ENCODE measurements at places on chromosomes 7 and 10.

DNA sequence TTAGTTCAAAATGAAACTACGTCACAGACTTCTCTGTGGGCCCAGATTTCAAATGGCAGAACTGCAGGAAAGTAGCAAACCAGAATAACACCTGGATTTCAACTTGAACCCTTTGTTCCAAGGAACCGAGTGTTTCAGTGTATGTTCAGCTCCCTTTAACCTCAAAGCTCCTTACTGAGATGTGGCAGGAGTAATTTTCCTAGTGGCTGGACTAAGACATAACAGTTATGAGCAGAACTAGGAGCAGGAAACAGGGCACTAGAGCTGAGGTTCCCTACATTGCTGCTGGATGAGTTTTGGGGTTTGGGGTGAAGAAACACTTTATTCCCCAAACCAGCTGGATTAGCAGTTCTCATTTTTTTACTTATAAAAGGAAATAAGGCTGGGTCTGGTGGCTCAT is 50.1 kb downstream of the NSUN6 start:
- DNase-seq, result no peak

DNA sequence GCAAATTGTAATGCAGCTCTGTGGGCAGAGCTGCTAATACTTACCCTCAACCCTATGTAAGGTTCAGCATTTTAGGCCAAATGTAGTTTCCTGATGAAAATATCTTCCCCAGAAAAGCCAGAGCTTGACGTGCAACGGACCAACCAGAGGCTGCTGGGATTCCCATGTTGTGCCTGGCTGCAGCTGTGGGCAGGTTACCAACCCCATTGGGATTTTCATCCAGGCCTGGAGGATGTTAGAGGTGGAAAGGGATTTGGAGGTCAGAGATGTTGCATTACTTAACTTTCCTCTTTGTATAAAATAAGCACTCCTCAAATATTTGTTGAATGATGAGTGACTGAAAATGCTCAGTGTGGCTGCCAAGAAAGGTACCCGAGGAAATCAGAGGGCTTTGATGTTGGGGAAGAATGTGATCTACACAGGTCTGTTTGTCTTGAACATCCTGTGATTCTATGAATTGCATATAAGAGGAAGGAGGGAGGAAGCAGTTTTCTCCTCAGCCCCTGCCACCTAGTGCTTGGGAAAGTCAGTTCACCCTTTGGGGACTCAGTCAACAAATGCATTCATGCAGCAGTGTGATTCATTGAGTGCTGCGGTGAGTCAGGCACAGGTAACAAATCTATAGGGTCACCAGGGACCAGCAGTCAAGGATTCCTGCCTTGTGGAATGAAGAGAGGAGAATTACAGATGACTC is 487.2 kb downstream of the RPS24 start:
- no peak for DNase-seq

DNA sequence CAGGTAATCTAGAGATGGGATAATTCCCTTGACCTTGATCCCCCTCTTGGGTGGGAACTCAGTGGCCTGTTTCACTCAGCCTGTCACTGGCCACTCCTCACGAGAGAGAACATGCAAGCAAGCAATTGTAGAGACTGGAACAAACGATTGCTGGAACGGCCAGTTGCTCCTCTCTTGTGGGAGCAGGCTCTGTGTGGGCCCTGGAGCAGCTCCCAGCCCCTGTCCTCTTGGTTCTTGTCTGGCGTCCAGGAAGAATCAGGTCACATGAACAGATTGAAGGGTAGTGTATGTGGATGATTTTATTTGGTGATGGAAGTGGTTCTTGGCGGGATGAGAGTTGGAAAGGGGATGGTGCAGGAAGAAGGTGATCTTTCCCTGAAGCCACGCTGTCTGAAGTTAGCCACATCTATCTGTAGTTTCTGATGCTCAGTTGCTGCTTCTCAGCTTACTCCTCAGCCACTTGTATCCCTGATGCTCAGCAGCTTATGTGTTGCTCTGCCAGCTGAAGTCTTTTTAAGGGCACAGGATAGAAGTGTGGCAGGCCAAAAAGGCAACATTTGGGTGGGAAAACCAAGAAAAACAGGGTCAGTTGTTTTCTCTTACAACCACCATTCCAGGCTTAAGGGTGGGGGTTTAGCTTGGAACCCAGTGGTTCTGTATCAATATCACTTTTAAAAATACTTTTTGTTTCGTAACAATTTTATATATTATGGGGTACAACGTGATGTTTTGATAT is 15.9 kb downstream of the RNF133 start:
- DNase-seq, result no peak

DNA sequence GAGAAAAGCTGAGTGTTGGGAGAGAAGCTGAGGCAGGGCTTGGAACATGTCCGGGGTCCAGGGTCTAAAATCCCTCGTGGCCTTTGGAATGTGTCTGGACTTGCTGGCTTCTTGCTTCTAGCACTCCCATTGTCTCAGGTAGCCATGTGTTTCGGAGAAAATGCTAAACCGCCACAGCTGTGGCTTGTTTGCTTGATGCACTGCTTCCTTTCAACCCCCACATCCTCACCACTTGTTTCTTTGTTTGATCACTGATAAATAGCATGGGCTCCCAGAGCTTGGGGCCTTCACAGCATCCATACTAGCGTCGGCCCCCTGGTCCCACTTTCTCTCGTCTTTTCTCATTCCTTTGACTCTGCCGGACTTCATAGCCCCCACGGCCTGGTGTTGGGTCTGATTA is 102.7 kb downstream of the ANKRD26 start:
- no peak for DNase-seq

DNA sequence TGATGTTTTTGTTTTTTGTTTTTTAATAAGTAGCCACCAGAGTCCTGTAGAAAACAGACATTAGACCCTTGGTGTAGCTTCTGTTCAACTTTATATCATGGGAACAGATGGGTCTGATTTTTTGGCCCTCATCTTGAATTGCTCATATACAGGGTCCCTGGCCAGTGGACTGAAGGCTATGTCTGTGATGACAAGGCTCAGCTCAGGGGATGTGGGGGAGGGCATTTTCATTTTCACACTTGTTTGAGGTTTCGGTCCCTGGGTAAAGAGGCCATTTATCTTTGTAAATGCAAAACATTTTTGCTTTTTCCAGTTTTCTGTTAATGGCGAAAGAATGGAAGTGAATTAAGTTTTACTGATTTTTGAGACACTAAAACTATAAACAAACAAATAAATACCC is 257.6 kb upstream of the PHYHIPL start:
- no peak for DNase-seq

GRCh38 chr10:78657163-78657861 is 411.5 kb upstream of the ZMIZ1 start:
- peak; percentile 43 for DNase-seq

- DNase-seq, result no peak
Measured at GRCh38 chr10:44651834-44652233, 259.3 kb upstream of the TMEM72 start.

GRCh38 chr7:76304888-76305375 is 2.5 kb downstream of the HSPB1 start:
- no peak for DNase-seq

GRCh38 chr7:105838627-105839231 is 37.7 kb downstream of the ATXN7L1 start:
- DNase-seq, result no peak

GRCh38 chr7:69373171-69374043 is 224.9 kb upstream of the AUTS2 start:
- no peak for DNase-seq

DNA sequence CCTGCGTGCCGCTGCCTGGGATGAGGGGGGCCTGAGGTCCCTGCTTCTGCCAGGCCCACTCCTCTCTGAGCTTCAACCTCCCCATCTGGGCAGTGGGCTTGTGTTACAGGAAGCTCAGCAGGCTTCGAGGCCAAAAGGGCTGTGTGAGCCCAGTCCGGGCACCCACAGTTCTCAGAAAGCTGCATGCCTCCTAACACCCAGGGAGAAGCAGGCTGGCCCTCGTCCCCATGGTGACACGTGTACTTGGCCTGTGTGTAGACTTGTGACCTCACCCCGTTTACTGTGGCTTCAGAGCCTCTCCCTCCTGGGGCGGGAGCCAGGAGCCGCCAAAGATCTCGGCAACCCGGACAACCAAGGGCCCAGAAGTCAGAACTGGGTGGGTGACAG is 2.2 kb upstream of the GRIFIN start:
- DNase-seq, result no peak

DNA sequence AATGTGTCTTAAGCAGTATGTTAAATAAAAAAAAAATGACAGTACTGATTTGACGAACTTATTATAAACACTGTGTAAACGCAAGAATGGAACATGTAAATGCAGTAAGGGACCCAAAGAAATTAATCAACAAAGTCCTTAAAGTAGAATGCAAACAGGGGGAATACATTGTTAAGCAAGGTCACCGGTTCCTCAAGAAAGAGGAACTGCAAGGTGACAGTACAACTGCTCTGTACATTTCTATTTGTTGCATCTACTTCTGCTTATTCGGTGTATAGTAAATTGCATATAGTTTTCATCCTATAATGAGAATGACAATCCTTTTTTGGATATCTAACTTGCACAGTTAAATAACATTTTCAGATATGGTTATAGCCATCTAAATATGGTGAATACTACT is 387.0 kb upstream of the SEMA3D start:
- no peak for DNase-seq

GRCh38 chr7:138670594-138670993 is 30.6 kb downstream of the SVOPL start:
- DNase-seq, result no peak

- DNase-seq, result no peak
Measured at GRCh38 chr10:100970076-100970913, 991 bp downstream of the SEMA4G start.

DNA sequence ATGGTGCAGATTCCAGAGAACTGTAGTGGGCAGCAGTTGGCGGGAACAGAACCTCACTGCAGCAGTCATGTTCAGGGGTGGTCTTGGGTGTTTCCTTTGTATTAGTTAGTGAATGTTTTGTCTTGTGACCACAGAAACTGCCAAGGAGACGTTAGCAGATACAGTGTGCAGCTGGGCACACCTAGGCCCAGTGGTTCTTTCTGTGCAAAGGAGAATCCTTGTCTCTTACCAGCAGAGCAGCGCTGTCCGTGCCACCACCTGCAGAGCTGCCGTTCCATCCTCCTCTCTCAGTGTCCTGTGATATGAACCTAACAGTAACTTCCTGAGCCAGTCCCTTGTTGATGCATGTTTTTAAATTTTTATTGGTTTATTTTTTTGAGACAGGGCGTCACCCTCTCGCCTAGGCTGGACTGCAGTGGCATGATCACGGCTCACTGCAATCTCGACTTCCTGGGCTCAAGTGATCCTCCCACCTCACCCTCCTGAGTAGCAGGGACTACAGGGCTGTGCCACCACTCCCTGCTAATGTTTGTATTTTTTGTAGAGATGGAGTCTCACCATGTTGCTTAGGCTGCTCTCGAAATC is 60.6 kb downstream of the WDR37 start:
- DNase-seq, result no peak

DNA sequence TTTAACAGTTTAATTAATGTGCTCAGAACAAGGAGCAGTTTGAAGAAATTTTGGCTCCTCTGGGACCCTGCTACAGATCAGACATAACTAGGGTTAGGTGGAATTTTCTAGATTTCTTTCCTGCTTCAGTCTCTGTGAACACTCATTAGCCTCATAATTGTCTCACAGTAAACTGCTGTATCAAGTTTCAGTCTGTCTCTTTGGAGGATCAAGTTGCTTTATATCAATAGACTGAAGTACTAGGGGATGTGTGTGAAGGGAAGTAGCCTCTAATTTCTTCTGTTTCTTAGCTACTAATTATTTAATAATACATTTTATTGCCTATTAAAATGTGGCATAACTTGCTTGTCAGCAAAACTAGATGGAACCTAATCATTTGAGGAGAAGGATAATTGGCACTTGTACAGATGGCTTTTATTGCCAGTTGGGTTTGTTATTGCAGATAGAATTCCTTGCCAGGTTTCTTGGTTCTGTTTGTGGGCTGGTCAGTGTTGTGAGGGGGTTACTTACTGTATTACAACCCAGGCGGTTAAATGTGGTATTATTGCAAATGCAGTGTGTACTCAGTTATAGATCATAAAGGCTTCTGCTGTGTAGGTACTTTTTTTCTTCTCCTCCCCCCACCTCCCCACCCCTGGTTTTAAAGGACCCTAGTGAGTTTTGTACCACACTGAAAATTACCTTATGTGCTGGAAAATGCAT is 758.0 kb downstream of the AUTS2 start:
- no peak for DNase-seq

- no peak for DNase-seq
Measured at GRCh38 chr7:34084651-34085050, 179.3 kb downstream of the BMPER start.

DNA sequence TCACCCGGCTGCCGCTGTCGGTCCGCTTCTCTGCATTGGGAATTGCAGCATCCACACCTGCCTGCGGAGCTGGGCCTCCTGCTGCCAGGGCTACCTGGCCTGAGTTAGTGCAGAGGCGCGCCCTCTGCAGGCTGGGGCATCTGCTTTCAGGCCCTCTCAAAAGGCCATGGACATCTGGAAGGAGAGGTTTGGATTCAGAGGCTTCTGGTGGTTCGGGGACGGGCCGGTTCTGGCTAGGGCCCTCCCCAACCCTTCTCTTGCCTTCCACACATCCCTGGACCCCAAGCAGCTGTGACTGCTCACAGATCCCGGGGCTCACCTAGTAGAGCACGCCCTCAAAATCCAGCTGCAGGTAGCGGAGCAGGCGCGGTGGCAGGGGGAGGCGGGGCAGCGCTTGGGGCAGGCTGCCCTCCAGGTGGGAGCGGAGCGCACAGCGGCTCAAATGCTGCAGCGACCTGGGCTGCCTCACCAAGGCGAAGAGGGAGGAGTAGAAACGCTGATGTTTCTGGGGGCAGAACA is 8.4 kb upstream of the GBX1 start:
- no peak for DNase-seq

DNA sequence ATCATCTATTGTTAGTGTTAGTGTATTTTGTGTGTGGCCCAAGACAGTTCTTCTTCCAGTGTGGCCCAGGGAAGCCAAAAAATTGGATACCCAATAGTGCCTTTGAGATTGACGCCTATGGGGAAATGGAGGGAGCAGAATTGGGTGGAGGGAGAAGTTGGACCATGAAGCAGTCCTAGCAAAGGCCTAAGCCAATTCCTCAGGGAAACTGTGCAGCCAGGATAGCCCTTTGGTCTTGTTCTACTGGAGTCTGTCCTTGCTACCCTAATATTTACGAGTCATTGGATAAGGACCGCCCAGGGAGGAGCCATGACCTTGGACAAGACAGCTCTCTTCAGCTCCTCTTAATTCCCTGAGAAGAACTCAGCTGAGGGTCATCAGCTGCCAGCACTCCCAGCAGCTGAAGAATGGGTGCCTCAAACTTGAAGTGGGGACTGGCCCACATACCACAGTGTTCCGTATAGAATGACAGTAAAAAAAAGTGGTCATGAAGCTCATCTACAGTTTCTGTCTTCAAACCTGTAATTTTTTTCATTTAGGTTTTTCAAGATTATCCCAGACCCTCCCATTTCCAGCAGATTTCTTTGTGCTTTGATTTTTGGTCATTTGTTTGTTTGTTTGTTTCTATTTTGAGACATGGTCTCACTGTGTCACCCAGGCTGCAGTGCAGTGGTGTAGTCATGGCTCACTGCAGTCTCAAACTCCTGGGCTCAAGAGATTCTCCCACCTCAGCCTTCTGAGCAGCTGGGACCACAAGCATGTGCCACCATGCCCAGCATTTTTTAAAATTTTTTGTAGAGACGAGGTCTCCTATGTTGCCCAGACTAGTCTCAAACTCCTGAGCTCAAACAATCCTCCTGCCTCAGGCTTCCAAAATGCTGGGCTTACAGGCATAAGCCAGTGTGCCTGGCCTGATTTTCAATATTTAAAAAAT is 81.2 kb downstream of the C1GALT1 start:
- no peak for DNase-seq

- no peak for DNase-seq
Measured at GRCh38 chr7:36264913-36265516, 112.0 kb downstream of the EEPD1 start.

Data from stimulated activated CD8-positive, alpha-beta memory T cell treated with anti-CD3 and anti-CD28 coated beads, Interleukin-7, amount 100 ng/mL, for 24 hours (primary cell).